Glutamatergic neuron (in vitro differentiated cells): ENCODE measurements at places on chromosomes 1 and 21. TPM values are rescaled to one million over a fixed set of nuclear protein-coding genes. Genes with fewer than 3 reads are reported as not detected.
A peak's percentile ranks its signal among the peaks of the same experiment; 100 is the strongest.

DNA sequence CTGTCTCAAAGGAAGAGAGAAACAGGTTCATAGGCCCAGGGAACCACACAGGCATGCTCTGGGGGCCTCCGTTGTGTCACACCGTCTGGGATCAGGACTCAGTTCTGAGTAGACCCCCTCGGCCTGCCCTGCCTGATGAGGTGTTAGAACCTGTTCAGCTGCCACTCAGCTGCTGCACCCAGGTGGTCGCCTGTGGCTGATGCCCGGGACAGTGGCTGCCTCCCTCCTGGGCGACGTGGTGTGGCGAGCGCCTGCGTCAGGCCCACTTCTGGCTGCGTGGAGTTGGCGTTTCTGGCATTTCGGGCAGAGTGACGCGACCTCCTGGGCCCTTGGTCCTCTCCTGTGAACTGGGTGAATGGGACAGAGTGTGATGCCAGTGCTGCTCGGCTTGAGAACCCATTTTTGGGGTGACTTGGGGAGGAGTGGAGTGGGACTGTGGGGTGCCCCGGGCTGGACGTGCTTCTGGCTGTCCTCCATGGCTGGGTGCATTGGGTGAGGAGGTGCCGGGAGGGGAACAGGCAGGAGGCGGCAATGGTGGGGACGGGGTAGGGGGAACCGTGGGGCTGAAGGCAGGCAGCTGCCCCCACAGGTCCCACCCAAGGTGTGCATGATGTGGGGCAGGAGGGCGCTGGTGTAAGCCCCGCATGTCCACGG, 10.8 kb downstream of the CFAP410 start:
- no peak for DNase-seq
- no peak overlapping the region for H3K4me3 ChIP-seq
- peaks cover 7% of the 10 kb centered on the region for H3K4me1 ChIP-seq
- no peak overlapping the region for H3K27ac ChIP-seq
- H3K36me3 ChIP-seq = no peaks in the 10 kb centered on the region
- peaks cover 13% of the 10 kb centered on the region for H3K27me3 ChIP-seq

GRCh38 chr1:12714710-12715475, 1.0 kb upstream of the AADACL3 start:
- no peak for DNase-seq
- no peaks in the 10 kb centered on the region for H3K4me1 ChIP-seq
- no peak overlapping the region for H3K27ac ChIP-seq
- no peak overlapping the region for H3K4me3 ChIP-seq
- no peaks in the 10 kb centered on the region for H3K27me3 ChIP-seq

DNA sequence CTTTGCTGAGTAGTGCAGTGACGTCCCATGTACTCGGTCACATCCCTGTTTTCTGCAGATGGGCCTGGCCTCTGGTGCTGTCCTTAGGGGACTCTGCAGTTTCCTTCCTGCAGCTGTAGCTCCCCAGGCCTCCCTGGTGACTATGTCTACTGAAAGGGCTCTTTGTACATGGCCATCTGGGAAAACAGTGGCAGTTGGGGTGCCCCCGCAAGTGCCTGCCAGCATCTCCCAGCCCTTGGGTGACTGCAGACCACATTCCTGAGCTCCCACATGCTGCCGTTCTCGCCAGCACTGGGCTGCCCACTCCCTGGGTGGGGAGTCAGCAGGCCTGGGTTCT, 37.5 kb upstream of the KCNA10 start:
- H3K4me1 ChIP-seq = no peaks in the 10 kb centered on the region
- H3K4me3 ChIP-seq = no peak overlapping the region
- H3K27ac ChIP-seq = no peak overlapping the region
- H3K27me3 ChIP-seq = peaks cover 7% of the 10 kb centered on the region
- no peak for DNase-seq

DNA sequence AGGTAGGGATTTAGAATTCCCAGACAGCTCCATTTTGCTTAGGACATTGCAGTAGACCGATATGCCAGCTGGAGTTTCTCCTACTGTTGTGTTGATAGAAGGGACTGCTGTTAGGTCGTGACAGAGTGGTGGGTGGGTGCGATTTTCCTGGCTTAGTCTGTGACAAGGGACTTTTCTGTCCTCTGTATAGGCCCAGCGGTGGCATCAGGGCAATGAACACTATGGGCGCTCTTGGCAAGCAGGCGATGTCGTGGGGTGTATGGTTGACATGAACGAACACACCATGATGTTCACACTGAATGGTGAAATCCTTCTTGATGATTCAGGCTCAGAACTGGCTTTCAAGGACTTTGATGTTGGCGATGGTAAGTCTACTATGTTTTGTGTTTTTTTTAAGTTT, 321.8 kb downstream of the ZP4 start:
- no peak for DNase-seq
- H3K27me3 ChIP-seq = peaks cover 3% of the 10 kb centered on the region
- H3K27ac ChIP-seq = no peak overlapping the region
- H3K4me3 ChIP-seq = no peak overlapping the region
- H3K36me3 ChIP-seq = peaks cover 2% of the 10 kb centered on the region

GRCh38 chr1:74613894-74614293, 59.7 kb downstream of the ERICH3 start:
- no peaks in the 10 kb centered on the region for H3K27me3 ChIP-seq
- peaks cover 3% of the 10 kb centered on the region for H3K4me1 ChIP-seq
- H3K36me3 ChIP-seq = no peaks in the 10 kb centered on the region

DNA sequence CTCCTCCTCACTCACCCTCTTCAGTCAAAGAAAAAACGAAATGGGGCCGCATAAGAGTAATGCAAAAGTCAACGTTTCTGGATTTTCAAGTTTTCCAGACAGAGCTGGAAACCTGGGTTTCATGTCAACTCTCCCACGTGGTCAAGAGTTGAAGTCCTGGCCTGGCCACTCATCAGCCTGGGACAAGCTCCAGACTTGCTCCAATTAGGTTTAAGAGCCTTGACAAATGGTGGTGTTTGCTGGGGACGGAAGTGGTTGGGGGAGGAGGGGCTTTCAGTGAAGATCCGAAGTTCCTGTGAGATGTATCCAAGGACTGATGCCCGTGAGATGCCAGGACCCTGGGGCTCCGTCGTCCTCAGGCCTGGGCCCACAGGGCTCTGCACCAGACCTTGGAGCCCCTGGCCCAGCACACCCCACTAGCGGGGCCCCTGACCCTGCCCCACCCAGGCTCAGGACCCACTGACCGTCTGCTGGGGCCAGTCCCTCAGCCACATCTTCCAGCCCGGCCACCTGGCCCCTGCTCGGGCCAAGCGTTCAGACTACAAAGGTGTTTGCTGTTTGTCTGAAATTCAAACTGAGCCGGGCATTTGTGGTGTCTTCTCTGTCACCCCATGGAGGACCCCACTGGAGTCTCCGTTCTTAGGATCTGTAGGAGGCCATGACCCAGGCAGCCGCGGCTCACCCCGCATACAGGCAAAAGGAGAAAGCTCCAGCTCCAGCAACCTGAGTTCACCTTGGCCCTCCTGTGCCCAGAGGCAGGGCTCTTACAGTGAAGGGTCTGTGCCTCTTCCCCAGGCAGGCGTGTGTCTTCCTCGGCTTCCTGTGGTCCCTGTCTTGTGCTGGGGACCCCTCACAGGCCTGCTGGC, 53.3 kb downstream of the SIK1 start:
- H3K4me1 ChIP-seq = peaks cover 22% of the 10 kb centered on the region
- H3K27ac ChIP-seq = no peak overlapping the region
- H3K36me3 ChIP-seq = no peaks in the 10 kb centered on the region
- no peak for DNase-seq
- no peak overlapping the region for H3K4me3 ChIP-seq

DNA sequence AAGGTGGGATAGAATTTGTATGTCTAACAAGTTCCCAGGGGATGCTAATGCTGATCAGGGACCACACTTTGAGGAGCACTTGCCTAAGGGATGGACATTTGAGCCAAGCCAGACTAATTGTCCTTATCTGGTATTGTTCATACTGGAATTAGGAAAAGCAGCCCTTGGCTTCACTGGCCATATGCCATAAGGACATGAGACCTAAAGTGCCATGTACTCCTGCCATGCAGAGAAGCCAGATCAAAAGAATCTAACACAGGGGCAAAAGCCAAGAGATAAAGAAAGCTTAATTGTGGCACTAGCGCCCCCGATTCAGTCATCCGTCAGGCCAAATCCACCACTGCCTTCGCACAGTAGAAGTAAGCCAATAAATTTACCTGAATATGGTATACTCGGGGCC, 45.7 kb downstream of the RNF11 start:
- no peaks in the 10 kb centered on the region for H3K27me3 ChIP-seq
- no peak for DNase-seq
- no peak overlapping the region for H3K27ac ChIP-seq
- no peaks in the 10 kb centered on the region for H3K4me1 ChIP-seq

- DNase-seq = no peak
- H3K4me3 ChIP-seq = no peak overlapping the region
- peaks cover 6% of the 10 kb centered on the region for H3K4me1 ChIP-seq
- peaks cover 5% of the 10 kb centered on the region for H3K36me3 ChIP-seq
- H3K27me3 ChIP-seq = peaks cover 14% of the 10 kb centered on the region
Observed at GRCh38 chr1:11520531-11521233, 41.7 kb downstream of the DISP3 start.

- peaks cover 3% of the 10 kb centered on the region for H3K27me3 ChIP-seq
- H3K4me3 ChIP-seq = no peak overlapping the region
- H3K27ac ChIP-seq = no peak overlapping the region
- no peaks in the 10 kb centered on the region for H3K4me1 ChIP-seq
- H3K36me3 ChIP-seq = no peaks in the 10 kb centered on the region
Observed at GRCh38 chr1:43073490-43074230, 98.4 kb downstream of the EBNA1BP2 start.

GRCh38 chr1:92619466-92620189, 132.9 kb upstream of the GFI1 start:
- H3K4me3 ChIP-seq = no peak overlapping the region
- peaks cover 2% of the 10 kb centered on the region for H3K27me3 ChIP-seq
- H3K36me3 ChIP-seq = peaks cover 9% of the 10 kb centered on the region
- no peak for DNase-seq

Gene SYT11
- total RNA-seq = 419 TPM

- no peak for DNase-seq
- peaks cover 2% of the 10 kb centered on the region for H3K27me3 ChIP-seq
- peaks cover 10% of the 10 kb centered on the region for H3K4me1 ChIP-seq
- H3K27ac ChIP-seq = no peak overlapping the region
Observed at GRCh38 chr1:84720221-84720780, 30.0 kb upstream of the SSX2IP start.

Gene BTF3L4
- 90.5 TPM for total RNA-seq

GRCh38 chr1:37701051-37701450, 8.7 kb downstream of the CDCA8 start:
- no peak for DNase-seq
- no peak overlapping the region for H3K27ac ChIP-seq
- no peaks in the 10 kb centered on the region for H3K27me3 ChIP-seq
- no peaks in the 10 kb centered on the region for H3K4me1 ChIP-seq
- no peak overlapping the region for H3K4me3 ChIP-seq
- H3K36me3 ChIP-seq = no peaks in the 10 kb centered on the region

Gene LYPLAL1
- total RNA-seq = 17.4 TPM

Gene NPPA
- not detected for total RNA-seq

Gene RGS13
- not detected for total RNA-seq

Gene LMX1A
- not detected for total RNA-seq

Gene FAM163A
- total RNA-seq = not detected

- no peak overlapping the region for H3K27ac ChIP-seq
- no peak overlapping the region for H3K4me3 ChIP-seq
- no peaks in the 10 kb centered on the region for H3K27me3 ChIP-seq
- H3K36me3 ChIP-seq = no peaks in the 10 kb centered on the region
Observed at GRCh38 chr1:21691739-21692138, 22.6 kb upstream of the RAP1GAP start.

Gene OVAAL
- not detected for total RNA-seq

GRCh38 chr1:93395195-93395594, 49.5 kb downstream of the DR1 start:
- no peak overlapping the region for H3K4me3 ChIP-seq
- no peak for DNase-seq
- no peaks in the 10 kb centered on the region for H3K4me1 ChIP-seq
- no peaks in the 10 kb centered on the region for H3K36me3 ChIP-seq
- H3K27ac ChIP-seq = no peak overlapping the region
- H3K27me3 ChIP-seq = no peaks in the 10 kb centered on the region

DNA sequence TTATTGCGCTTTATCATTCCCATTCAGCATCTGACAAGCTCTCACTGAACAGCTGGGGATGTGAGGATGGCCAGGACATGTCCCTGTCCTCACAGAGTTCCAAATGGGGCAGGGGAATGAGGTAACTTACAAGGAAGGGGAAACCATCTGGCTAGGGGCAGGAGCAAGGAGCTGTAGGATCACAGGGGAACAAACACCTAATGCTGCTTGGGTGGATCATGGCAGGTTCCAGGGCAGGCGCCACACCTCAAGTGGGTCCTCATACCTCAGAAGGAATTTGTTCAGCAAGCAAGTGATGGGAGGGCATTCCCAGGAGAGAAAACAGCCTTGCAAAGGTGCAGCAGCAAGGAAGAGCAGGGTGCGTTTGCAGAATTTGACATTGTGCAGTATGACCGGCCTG, 35.1 kb upstream of the GRIK3 start:
- peak overlapping the region; percentile 96 for H3K27ac ChIP-seq
- H3K4me1 ChIP-seq = peaks cover 64% of the 10 kb centered on the region
- no peak for DNase-seq
- H3K27me3 ChIP-seq = peaks cover 23% of the 10 kb centered on the region
- peak overlapping the region; percentile 63 for H3K4me3 ChIP-seq

DNA sequence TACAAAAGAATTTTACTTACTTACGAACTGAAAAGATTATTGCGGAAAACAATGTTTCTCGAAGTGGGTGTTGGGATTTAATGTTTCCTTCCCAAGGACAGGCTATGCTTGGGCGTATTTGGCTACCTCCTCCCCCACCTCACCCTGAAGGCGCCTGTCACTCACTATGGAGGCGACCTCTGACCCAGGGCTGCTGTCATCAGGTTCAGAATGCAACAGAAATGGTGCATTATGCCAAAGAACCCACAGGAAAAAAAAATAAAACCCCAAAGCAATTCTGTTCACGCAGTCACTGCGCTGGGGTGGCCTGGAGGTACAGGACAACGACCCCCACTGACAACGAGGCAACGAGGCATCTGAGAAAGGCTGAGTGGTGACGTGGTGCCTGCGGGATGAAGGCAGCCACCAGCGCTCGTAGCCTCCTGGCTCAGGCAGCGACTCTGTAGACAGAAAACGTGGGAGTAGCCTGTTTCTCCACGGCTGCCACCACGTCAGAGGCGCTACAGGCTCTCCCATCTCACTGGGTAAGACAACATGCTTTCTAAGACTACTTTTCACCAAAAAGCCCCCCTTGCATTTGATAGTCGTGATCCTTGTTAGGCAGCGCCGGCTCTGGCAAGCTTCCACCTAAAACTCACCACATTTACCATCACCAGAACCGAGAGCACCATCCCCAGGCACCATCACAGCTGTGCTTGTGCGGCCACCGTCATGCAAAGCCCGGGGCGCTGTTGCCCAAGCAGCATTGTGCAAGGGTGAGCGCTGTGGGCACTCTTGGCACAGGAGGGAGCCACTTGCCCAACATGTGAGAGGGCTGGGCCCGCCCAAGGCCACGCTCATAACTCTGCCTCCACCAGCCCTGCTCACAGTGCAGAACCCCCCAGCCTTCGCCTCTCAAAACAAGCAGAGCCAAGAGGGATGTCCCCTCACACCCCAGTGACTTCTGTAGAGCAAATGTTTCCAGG, 14.3 kb downstream of the NADK start:
- H3K27ac ChIP-seq = peak overlapping the region; percentile 85
- peaks cover 2% of the 10 kb centered on the region for H3K27me3 ChIP-seq
- H3K4me3 ChIP-seq = no peak overlapping the region
